ENCODE measurements at places on chromosomes 16 and 17. TPM values are rescaled to one million over a fixed set of nuclear protein-coding genes. Genes with fewer than 3 reads are reported as not detected.

TBC1D3I gene
- not detected for total RNA-seq

TMEM92 gene
- total RNA-seq = under 0.01 TPM

TBC1D3E gene
- total RNA-seq = not detected

FBXL16 gene
- 0.17 TPM for total RNA-seq

GGA3 gene
- 18.5 TPM for total RNA-seq

WFIKKN2 gene
- 0.15 TPM for total RNA-seq

Measured in smooth muscle cell of trachea (primary cell).